ENCODE measurements at places on chromosomes 12 and 14. TPM values are rescaled to one million over a fixed set of nuclear protein-coding genes. Genes with fewer than 3 reads are reported as not detected.

Gene PPP4R4
- total RNA-seq = 6.3 TPM

Gene ANO2
- total RNA-seq = 81.8 TPM

Gene PDE6H
- not detected for total RNA-seq

Gene JPH4
- 41.5 TPM for total RNA-seq

Gene ZNF664
- 118 TPM for total RNA-seq

Gene GLIPR1L1
- 1.9 TPM for total RNA-seq

Gene RNASE8
- not detected for total RNA-seq

Gene KRT74
- not detected for total RNA-seq

Gene ARHGEF25
- total RNA-seq = 20.2 TPM

Gene PLEKHD1
- 1.1 TPM for total RNA-seq

Gene SERPINA9
- 0.44 TPM for total RNA-seq

Gene AQP2
- total RNA-seq = not detected

Data from motor neuron (in vitro differentiated cells).